Ammon's horn (tissue), 1 donor: ENCODE measurements at places on chromosomes 12 and 14.
A peak's percentile ranks its signal among the peaks of the same experiment; 100 is the strongest.

GRCh38 chr14:34718750-34719304, 4.4 kb upstream of the CFL2 start:
- DNase-seq: no peak

GRCh38 chr12:111287125-111287900, 81.6 kb downstream of the PHETA1 start:
- DNase-seq: no peak

DNA sequence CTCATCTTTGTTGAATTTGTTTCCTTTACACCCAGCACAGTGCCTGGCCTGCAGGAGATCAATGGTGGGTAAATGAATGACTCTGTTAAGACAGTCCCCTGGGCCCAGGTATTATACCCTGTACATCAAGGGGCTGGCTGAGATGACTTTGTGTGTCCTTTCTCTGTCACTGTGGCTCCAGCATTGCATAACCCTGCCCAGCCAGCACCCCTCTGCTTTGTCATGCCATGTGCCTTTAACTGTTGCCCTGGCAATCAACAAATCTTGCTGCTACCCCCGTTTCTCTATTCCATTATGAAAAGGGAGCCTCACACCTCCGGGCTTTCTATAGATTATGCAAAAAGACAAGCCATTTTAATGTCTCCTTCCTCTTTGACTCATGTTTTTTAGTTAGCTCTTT, 7.6 kb upstream of the FLVCR2 start:
- DNase-seq: no peak

GRCh38 chr12:12523229-12523628, 39.4 kb downstream of the DUSP16 start:
- no peak for DNase-seq

DNA sequence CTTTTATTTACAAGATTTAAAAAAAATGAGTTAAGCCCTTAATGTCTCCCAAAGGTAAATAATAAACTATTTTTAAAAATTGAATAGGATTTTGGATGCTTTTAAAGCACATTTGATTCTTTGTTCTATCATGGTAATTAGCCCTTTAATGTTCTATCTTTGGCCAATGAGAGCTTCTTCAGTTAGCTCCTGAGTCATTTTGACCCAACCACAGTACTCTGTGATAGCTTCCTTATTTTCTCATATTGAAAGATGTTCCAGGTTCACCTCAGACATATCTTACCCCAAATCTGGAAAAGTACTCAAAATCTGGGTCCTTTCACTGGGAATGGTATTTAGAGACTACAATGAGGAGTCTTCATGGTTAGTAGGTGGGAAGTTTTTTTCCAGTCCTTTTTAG, 98.0 kb downstream of the MYRFL start:
- no peak for DNase-seq

GRCh38 chr14:72478471-72478893, 415.4 kb downstream of the DPF3 start:
- no peak for DNase-seq

- DNase-seq: no peak
These were observed 41.8 kb upstream of the AEBP2 start for GRCh38 chr12:19397534-19397933.

DNA sequence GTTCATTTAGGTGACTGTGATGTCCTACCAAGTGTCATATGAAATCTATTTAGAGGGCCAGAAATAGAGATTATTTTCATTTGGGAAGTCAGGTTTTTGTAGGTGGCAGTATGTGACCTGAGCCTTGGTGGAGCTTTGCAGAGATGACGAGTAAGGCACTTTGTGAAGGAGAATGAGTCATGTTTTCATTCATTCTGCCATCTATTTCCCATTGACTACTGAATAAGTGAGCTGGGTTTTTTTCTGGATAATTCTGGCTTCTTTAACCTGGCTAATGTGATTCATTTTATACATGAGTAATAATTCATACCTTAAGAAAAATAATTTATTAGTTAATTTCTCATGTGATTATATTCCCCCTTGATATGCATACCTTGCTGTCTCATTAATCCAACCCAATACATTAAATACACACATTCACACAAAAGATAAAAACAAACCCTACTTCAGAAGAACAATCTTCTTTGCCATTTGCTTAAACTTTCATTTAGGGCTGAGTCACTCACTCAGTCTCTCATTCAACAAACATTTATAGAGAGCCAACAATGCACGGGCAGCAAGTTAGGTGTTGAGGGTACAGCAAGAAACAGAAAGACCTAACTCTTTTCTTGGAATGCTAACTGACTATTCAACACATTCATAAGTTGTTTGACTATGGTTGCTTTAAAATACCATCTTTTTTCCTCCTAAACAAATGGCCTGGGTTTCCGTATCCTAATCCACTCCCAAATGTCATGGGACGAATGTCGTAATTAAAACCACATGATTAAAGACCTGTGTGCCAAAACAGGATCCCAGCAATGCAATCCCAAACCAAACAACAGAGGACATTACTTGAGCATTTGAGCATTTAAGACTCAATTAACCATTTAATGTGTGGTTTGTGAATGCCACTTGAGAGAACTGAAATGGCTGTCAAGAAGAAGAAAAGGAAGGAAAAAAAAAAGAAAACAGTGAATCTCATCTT, 78.0 kb downstream of the KITLG start:
- no peak for DNase-seq

DNA sequence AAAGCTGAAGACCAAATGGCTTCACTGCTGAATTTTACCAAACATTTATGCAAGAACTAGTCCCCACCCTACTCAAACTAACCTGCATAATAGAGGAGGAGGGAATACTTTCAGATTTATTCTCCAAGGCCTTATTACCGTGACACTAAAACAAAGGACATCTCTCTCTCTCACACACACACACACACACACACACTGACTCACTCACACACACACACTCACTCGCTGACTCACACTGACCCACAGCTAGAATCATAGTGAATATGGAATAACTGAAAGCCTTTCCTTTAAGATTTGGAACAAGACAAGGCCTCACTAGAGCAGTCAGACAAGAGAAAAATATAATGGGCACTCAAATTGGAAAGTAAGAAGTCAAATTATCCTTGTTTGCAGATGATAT, 1014.1 kb downstream of the TMTC2 start:
- DNase-seq: no peak

GRCh38 chr14:93862265-93862664, 64.9 kb upstream of the FAM181A start:
- DNase-seq: no peak

- no peak for DNase-seq
These were observed 16.6 kb downstream of the SSH1 start for GRCh38 chr12:108840605-108841332.

DNA sequence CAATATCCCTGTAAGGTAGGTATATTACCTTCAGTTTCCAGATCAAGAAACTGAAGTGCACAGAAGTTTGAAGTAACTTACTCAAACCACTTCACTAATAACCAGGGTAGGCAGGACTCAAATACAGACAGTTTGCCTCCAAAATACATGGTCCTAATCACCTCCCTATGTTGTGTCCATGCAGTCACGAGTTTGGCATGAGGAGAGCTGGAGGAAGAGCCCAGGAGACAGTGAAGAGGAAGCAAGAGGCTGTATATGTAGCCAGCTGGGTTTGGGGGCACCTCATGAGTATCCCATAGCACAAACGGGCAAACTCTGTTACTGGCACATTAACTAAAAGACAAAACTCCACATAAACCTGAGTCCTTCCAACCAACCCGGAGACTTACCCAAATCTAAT, 79.2 kb downstream of the DUSP16 start:
- DNase-seq: peak; percentile 27

- no peak for DNase-seq
These were observed 5.3 kb upstream of the PPP1R1A start for GRCh38 chr12:54593725-54594124.

- no peak for DNase-seq
These were observed 620 bp downstream of the C1S start for GRCh38 chr12:7061138-7061537.

DNA sequence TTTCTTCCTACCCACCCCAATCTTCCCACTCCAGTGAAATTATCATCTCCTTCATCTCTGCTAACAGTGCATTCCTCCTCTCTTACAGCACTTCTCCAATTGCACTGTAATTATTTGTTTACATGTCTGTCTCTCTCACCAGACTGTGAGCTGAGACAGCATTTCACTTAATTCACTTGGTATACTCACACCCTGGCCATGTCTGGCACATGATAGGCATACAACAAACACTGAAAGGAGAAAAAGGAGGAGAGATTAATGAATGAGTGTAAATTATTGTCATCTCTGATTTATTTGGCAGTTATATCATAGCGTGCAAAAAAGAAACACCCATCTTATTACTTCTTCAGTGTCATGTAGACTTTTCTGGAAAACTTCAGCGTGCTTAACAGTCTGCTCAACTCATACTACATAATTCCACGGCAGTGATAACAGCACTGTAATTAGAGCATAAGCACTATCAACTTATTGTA, 452.3 kb downstream of the ADAMTS20 start:
- DNase-seq: no peak
